ENCODE measurements at places on chromosomes 2 and 18.

GRCh38 chr2:231188506-231189170 lies 9.8 kb upstream of the ARMC9 start:
- DNase-seq, result no peak

- no peak for DNase-seq
These were observed 13.2 kb downstream of the SERPINE2 start for GRCh38 chr2:224025874-224026273.

- peak; percentile 78 for DNase-seq
These were observed 72.4 kb downstream of the ID2 start for GRCh38 chr2:8754106-8754776.

- DNase-seq, result no peak
These were observed 680.6 kb upstream of the FANCL start for GRCh38 chr2:58921676-58922075.

DNA sequence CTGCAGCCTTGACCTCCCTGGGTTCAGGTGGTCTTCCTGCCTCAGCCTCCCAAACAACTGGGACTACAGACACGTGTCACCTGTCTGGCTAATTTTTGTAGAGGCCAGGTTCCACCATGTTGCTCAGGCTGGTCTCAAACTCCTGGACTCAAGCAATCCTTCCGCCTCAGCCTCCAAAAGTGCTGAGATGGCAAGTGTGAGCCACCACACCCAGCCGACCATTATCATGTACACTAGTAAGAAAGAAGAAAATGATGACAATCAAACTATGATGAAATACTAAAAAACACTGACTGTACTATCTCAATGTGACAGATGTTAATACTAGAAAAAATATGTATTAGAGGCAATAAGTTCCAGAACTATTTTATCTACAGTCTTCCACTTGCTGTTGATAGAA lies 420.9 kb downstream of the TRIB2 start:
- DNase-seq, result no peak

Data from NCI-H1105 treated with DMSO at 0.1 percent for 48 hours (cell line).